ENCODE measurements at places on chromosomes 1 and 21. TPM values are rescaled to one million over a fixed set of nuclear protein-coding genes. Genes with fewer than 3 reads are reported as not detected.

The DISC1 gene
- 5.1 TPM for total RNA-seq

The CDC20 gene
- total RNA-seq = 121 TPM

The RIIAD1 gene
- not detected for total RNA-seq

The CFAP45 gene
- total RNA-seq = 0.37 TPM

The NUP210L gene
- under 0.01 TPM for total RNA-seq

The S100B gene
- not detected for total RNA-seq

The SYTL1 gene
- total RNA-seq = not detected

The CDA gene
- 2.0 TPM for total RNA-seq

The THEMIS2 gene
- 10.3 TPM for total RNA-seq

The OSBPL9 gene
- total RNA-seq = 49.7 TPM

The WDR77 gene
- 57.1 TPM for total RNA-seq

The SLC6A9 gene
- 1.2 TPM for total RNA-seq

The ST6GALNAC5 gene
- 0.39 TPM for total RNA-seq

The KLHL21 gene
- total RNA-seq = 79.0 TPM

The CA6 gene
- total RNA-seq = not detected

The DDX59 gene
- total RNA-seq = 9.6 TPM

The TFF3 gene
- 0.37 TPM for total RNA-seq

The B3GALT5 gene
- total RNA-seq = not detected

The CD1B gene
- not detected for total RNA-seq

The OR2G6 gene
- total RNA-seq = not detected

The NTMT2 gene
- not detected for total RNA-seq

The CYYR1 gene
- not detected for total RNA-seq

The TRIM45 gene
- 0.73 TPM for total RNA-seq

The FCRL5 gene
- not detected for total RNA-seq

The ASPM gene
- total RNA-seq = 39.3 TPM

The NGF gene
- 0.20 TPM for total RNA-seq

The C4BPA gene
- total RNA-seq = not detected

The ALPL gene
- not detected for total RNA-seq

The ZBTB8A gene
- 4.8 TPM for total RNA-seq

The AK5 gene
- 24.6 TPM for total RNA-seq

The TCHH gene
- total RNA-seq = under 0.01 TPM

The SPRR2F gene
- not detected for total RNA-seq

The GBP4 gene
- total RNA-seq = 0.37 TPM
